ENCODE measurements at places on chromosomes 2 and 18.

GRCh38 chr2:231521443-231521842 is 8.8 kb downstream of the NMUR1 start:
- DNase-seq, result no peak

DNA sequence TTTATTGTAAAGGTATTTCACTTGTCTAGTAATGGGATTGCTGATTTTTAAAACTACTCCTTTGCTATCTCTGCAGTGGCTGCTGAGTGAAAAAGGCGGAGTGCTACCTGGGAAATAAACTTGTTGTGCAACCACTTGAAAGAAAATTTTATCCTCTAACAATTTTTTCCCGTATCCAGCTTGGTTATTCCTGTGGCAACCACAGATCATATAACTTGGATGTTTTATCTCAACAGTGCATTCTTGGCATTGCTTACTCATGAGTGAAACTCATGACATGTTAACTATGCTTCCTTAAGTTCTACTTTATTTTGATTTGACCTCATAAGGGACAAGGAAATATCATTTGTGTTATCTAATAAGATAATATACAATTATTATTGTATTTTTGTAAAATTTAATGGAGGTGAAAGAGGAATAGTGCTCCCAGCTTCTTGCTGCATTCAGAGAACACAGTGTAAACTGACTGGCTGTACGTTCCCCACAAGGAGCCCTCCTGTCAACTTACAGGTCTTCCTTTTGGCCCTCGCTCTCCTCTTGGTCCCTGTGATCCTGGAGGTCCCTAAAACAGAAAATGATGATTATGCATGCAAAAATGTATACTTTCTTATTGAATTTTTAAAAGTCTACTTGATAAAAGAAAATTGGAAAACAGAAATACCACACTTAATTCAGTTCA is 82.7 kb downstream of the COL5A2 start:
- DNase-seq, result peak; percentile 67

- DNase-seq, result no peak
Observed at GRCh38 chr18:63158676-63159291, 160.8 kb downstream of the BCL2 start.

- no peak for DNase-seq
Observed at GRCh38 chr18:78221496-78221895, 758.1 kb upstream of the SALL3 start.

DNA sequence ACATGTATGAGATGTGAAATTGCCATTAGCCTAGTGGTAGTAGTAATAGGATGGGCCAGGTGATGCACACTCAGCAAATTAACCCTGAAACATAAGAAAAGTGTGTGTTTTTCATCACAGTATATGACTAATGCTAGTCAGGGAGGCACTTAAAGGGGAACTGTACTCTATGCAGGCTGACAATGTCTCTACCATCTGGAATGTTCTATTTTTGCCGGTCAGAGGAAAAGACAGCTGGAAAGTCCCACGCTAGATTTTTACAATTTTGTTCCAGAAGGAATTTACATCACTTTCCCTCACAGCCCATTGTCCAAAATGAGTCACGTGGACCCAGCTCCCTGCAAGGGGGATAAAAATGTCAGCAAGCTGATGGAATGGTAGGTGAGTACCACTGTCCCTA is 746.3 kb upstream of the CHAC2 start:
- DNase-seq, result peak; percentile 11

- DNase-seq, result peak; percentile 13
Observed at GRCh38 chr2:28231110-28231631, 161.5 kb upstream of the FOSL2 start.

- peak; percentile 27 for DNase-seq
Observed at GRCh38 chr2:7673853-7674252, 756.6 kb downstream of the RNF144A start.

- peak; percentile 62 for DNase-seq
Observed at GRCh38 chr2:73243884-73244570, 9.9 kb downstream of the CCT7 start.

GRCh38 chr2:95074663-95075439 is 46.8 kb downstream of the MRPS5 start:
- DNase-seq, result no peak

- DNase-seq, result no peak
Observed at GRCh38 chr2:86439879-86440630, 1.1 kb upstream of the KDM3A start.

- no peak for DNase-seq
Observed at GRCh38 chr2:121135168-121135853, 149.7 kb downstream of the TFCP2L1 start.

DNA sequence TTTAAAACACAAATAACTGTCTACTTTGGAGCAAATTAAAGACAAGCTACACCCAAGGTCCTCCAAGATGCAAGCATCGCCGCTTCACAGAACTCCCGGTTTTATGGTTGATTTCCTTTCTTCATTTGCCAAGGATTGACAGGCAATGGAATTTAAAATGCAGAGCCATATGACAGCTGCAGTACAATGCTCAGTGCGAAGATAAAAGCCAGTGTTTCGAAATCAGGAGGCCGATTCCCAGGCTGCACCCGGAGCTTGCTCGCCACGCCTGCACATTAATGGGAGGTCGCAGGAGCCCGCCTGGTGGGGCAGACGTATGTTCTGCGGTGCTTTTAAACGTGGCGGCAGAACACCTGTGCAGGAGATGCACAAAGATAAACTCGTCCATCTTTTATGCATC is 727.6 kb upstream of the SOX11 start:
- no peak for DNase-seq
